Stimulated activated CD8-positive, alpha-beta memory T cell treated with anti-CD3 and anti-CD28 coated beads, Interleukin-15, amount 100 ng/mL, for 1 hour (primary cell): ENCODE measurements at places on chromosomes 16 and 17.

DNA sequence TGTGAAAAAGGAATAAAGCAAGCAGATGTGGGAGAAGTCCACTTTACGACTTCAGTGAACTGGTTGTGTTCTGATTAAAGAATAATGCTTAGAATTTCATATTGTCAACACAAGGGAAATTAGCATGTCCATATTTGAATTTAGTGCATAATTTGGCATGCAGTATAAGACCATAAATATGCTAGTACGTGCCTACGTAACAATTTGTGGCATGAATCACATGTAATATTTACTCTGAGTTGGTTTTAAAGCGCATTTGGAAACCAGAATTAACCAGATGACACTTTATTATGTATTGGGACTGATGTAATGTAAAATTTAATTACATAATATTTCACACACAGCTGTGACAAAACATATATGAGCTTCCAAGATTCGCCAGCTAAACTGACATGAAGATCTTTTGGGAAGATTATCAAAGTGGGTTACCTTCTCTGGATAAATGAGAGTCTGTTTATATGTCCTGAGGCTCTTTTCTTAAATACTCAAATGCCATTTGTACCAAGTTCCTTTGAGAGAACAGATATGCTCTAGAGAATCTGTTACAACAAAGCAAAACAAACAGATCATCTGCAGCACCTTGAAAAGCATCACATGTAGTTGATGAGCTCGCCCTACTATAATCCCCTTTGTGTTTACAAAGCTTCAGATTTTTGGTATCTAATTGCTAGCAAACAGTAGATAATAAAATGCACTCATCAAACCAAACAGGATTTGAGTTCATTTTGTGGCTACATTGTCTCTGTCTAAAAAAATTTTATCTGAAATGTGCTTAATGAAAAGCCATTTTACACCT is 1468.6 kb downstream of the CDH11 start:
- no peak for DNase-seq

GRCh38 chr16:11138022-11138768 is 117.8 kb downstream of the SOCS1 start:
- DNase-seq, result no peak

DNA sequence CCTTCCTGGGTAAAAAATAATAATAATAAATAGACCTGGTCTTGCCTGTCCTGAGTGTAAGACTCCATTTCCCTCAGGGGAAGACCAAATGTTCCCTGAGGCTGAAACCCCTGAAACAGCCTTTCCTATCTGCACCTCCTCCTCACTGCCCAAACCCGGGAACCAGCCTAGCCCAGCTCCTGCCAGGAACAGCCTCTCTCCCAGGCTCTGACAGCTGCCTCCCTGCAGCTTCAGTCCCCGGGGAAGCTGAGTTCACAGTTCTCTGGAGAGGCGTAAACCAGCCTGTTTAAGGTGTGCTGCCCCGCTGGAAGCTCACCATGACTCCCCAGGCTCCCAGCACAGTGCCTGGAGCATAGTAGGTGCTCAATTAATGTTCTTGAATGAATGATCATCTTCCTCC is 7.3 kb upstream of the CDT1 start:
- DNase-seq, result no peak

DNA sequence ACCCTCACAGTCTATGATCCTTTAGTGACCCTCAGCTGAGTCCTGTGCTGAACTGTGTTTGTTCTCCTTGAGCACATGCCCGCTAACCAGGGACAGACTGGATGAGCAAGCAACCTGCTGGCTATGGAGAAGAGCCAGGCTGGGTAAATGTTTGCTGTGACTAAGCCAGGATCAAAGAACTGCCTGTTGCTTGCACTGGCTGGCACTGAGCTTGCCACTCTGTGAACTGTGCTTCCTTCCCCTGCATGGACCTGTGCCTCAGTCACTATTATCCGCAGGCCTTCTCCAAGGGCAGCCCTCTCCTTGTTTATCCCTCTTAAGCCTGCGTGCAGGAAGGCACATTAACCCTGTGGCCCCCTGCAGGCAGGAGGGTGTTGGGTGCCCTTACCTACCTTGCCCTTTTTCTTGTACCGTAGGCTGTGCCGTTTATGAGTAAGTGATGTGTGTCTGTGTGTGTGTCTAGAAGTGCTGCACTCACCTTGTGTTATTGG is 7.4 kb downstream of the PNPO start:
- DNase-seq, result no peak

DNA sequence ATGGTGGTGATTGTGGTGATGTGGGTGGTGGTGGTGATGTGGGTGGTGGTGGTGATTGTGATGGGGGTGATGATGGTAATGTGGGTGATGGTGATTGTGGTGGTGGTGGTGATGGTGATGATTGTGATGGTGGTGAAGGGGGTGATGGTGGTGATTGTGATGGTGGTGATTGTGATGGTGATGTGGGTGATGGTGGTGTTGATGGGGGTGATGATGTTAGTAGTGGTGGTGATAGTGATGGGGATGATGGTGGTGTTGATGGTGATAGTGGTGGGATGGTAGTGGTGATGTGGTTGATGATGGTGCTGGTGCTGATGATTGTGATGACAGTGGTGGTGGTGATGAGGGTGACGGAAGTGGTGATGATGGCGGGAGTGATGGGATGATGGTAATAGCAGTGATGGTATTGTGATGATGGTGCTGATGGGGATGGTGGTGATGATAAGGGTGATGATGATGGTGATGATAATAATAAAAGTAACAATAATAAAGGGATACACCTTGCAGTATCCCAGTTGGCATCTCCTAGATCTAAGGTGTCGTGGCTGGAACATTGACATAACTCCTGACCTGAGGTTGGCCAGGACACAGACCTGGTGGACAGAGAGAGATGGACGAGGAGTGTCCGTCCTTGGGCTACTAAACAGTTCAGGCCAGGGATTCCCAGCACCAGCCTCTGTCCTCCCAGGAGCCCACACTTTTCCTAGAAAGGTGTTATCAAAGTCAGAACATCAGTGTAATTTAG is 344.5 kb downstream of the SEC14L1 start:
- no peak for DNase-seq

DNA sequence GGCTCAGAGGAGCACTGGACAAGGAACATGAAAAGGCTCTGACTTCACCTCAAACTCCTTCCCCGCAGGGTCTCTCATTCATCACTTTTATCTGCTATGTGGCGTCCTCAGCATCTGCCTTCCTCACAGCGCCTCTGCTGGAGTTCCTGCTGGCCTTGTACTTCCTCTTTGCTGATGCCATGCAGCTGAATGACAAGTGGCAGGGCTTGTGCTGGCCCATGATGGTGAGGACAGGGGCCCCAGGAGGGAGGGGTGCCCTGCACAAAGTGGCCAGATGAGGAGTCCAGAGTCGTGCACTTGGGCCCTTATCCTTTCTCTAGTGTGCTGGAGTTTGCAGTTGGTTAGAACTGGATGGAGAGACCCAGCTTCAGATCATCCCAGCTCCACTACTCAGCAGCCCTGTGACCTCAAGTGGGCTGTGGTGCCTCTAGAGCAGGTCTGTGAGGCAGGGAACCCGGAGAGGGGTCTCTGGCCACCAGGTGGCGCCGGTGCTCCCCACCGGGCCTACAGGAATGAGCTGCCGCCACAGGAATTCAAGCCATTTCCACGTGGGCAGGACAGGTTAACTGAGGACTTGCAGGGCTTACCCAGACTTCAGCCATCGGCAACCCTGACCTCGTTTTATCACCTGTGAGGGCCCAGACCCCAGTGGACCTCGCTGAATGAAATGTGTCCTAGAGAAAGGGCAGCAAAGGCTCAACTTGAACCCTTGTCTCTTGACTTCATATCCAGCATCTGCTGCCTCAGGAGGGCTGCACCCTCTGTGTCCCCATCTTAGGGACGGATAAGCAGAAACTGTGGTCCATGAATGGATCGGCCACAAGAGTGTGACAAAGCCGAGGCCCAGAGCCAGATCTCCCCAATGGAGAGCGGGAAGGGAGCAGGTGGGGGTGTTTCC is 4.0 kb downstream of the CMTM3 start:
- peak; percentile 71 for DNase-seq

- DNase-seq, result peak; percentile 39
These were observed 5.5 kb upstream of the MXRA7 start for GRCh38 chr17:76716146-76716838.
